Activated naive CD4-positive, alpha-beta T cell treated with anti-CD3 and anti-CD28 coated beads, Interleukin-2, amount 50 U/mL, for 72 hours (primary cell): ENCODE measurements at places on chromosomes 1 and 21. TPM values are rescaled to one million over a fixed set of nuclear protein-coding genes. Genes with fewer than 3 reads are reported as not detected.

Gene CYP2J2
- 2.7 TPM for total RNA-seq

Gene SRGAP2C
- total RNA-seq, result 12.5 TPM

Gene PLPP3
- not detected for total RNA-seq

Gene NUAK2
- total RNA-seq, result 5.9 TPM

Gene NPPA
- not detected for total RNA-seq

Gene BARHL2
- not detected for total RNA-seq

Gene TNFRSF25
- total RNA-seq, result 88.5 TPM

Gene TIAM1
- 70.6 TPM for total RNA-seq

Gene DDAH1
- not detected for total RNA-seq

Gene TEX38
- total RNA-seq, result not detected

Gene NMNAT2
- total RNA-seq, result not detected

Gene MROH7
- total RNA-seq, result 0.11 TPM

Gene RAB3GAP2
- total RNA-seq, result 43.2 TPM

Gene ATP1A4
- total RNA-seq, result not detected

Gene AMY2B
- 7.3 TPM for total RNA-seq
